ENCODE measurements at places on chromosomes 2 and 18. TPM values are rescaled to one million over a fixed set of nuclear protein-coding genes. Genes with fewer than 3 reads are reported as not detected.
A peak's percentile ranks its signal among the peaks of the same experiment; 100 is the strongest.

- no peak for DNase-seq
Measured at GRCh38 chr18:24126155-24126961, 12.5 kb upstream of the CABYR start.

DNA sequence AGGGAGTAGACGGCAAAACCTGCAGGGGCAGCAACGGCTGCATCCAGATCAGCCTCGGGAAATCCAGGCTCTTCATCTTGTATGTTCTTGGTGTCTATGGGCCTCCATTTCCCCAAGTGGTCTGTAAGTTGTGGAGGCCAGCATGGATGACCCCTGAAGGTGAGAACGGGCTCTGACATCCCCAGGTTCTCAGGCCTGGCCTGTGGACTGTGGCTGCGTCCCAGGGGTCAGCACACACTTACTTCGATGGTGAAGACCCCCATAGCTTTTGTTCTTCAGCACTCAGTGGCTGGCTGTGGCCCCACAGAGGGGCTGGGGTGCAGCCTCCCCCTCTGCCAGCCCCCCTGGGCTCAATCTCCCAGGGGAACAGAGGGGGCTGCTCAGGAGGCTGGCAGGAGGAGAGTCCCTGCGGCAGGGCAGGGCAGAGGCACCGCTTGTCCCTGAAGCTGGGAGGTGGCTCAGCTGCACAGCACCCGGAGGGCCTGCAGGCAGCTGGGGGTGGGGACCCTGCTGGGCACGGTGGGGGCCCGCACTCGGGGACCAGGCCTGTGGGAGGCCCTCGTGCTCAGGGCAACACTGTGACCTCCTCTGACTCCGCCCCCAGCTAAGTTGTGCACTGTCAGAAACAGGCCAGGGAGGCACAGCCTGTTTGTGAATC lies 3.8 kb downstream of the SLC66A3 start:
- DNase-seq: no peak

- peak; percentile 52 for DNase-seq
Measured at GRCh38 chr2:55155764-55156281, 76.3 kb downstream of the CLHC1 start.

GRCh38 chr2:174248998-174249592 lies 763 bp upstream of the OLA1 start:
- DNase-seq: no peak

The UNC80 gene
- 0.79 TPM for total RNA-seq

GRCh38 chr2:176931588-176932563 lies 280.7 kb upstream of the HNRNPA3 start:
- DNase-seq: peak; percentile 74

GRCh38 chr2:65079017-65079416 lies 22.8 kb downstream of the CEP68 start:
- no peak for DNase-seq

DNA sequence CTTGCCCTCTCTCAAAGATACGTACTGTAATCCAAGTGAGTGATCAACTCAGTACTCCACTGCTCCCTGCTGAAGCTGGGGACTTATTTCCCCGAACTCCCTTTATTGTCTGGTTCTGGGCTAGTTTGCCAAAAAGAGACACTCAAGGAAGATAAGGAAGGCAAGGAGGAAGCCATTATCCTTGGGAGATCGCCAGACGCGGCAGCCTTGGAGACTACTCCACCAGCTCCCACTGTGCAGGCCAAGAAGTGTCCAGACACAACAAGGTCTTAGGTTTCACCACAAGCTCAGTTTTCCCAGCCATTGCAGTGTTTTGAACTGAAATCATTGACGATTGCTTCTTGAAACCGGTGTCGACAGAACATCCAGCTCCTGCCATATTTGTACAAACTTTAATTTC lies 439.6 kb upstream of the UBE2E3 start:
- DNase-seq: no peak

DNA sequence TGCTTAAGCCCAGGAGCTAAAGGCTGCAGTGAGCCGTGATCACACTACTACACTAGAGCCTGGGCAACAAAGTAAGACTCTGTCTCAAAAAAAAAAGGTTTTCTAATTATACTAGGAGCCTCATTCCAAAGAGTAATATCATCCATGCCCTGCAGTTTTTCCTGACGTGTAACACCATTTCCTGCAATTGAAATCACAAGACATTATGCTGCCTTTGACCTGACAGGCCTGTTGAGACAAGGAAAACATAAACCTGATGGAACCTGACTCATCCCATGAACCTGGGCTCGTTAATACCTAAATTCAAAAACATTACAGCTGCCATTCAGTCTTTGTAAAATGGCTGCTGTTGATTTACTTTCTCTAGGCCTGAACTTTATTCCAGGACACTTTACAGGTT lies 58.7 kb upstream of the PEX13 start:
- DNase-seq: peak; percentile 67

DNA sequence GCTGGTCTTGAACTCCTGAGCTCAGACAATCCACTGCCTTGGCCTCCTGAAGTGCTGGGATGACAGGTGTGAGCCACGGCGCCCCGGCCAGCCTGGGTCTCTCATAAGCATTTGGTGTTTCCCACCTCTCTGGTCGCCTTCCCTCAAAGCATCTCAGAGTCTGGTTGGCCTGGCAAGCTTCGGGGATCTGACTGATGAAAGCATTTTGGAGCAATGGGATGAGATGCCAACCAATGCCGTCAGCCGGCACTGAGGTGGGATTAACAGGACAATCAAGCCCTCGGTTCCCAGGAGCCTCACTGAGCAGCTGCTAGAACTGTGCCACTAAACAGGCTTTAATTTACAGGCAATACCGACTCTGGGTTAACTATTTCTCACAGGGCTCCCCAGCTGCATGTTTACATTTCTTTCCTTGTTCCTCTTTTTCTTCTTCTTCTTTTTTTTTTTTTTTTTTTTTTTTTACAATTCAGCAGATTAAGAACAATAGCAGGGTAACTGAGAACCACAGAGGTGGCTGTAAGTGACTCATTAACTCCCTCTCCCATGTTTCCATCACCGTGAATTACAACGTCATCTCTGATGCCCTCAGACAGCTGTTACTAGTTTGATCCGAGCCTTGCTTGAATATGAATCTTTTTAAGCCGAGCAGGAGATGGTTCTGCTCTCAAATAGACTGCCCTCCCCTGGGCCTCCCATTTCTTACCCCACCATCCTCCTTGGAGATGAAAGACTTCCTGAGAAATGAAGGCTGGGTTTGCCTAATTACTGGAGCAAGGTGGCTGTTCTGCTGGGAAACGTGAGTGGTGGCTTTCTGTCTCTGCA lies 37.9 kb downstream of the ODC1 start:
- no peak for DNase-seq

GRCh38 chr2:68438455-68439303 lies 28.4 kb downstream of the FBXO48 start:
- DNase-seq: peak; percentile 40

- DNase-seq: peak; percentile 58
Measured at GRCh38 chr2:10709290-10709939, 12.0 kb upstream of the ATP6V1C2 start.

The POTEI gene
- total RNA-seq: 0.33 TPM

DNA sequence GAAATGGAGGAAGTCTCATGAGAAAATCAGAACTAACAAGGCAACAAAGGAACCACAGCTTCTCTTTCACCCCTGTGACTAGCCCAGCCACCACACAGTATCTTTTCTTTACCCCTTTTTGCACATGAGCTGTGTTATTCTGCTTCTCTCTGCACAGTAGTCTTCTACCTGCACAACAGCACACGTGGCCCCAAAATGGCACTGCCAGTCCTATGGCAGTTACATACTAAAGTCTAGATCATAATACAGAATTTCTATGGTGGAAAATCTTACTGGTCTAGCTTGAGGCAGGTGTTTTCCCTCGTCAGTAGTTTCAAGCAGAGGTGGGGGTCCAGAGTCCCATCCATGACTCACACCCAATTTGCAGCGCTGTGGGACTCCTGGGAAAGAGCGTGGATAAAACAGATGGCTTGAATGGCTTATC lies 177.7 kb downstream of the DIS3L2 start:
- DNase-seq: no peak

The C2orf68 gene
- 31.4 TPM for total RNA-seq

The GPR155 gene
- 3.5 TPM for total RNA-seq

The IL1RN gene
- 0.10 TPM for total RNA-seq

The STARD6 gene
- total RNA-seq: not detected

DNA sequence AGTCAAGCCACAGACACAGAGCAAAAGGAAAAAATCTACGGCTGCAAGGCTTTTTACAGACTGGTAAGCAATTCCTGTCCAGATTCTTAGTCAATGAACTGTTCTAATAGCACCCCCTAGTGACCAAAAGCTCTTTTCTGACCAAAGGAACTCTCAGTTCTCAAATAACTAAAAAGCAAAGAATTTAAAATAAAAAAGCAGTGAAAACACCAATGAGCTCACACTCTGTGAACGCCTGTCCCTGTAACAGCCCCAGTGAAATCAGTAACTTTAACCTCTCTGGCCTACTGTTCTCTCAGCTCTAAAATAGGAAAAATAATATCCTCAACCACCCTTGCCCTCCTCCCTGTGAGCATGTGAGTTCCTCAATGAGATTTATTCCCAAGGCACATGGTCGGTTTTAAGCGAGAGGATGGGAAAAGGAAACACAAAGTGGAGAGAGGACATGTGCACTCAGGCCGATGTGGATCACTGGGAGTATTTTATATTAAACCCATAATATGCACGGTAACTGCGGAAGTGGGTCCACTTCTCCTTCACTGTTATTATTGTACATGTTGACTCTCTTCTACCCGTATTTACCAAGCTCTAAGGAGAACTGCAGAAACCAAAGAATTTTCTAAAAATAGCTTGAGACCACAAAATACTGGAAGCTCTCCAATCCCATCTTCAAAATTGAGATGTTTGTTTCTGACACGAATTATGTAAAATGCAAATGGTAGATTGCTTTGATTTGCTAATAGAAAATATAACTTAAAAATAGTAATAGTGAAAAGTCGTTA lies 128.5 kb downstream of the STK39 start:
- DNase-seq: peak; percentile 68
